ENCODE measurements at places on chromosomes 12 and 14.

DNA sequence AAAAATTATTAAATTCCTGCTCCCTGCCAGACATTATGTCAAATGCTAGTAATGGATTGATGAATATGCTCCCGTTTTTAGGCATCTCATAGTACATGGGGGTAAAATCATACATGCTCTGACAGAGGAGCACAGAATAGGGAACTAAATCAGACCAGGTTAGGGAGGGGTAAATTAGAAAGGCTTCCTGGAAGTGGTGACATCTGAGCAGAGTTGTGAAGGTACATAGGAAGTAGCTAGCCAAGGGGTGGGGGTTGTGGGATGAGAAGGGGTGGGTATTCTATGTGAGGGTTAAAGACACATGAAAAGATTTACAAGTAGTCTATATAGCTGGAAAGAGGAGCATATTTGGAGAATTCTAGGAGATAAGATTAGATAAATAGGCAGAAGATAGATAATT lies 171.7 kb upstream of the FBXO33 start:
- no peak for DNase-seq

GRCh38 chr12:50505675-50506530 lies 1.1 kb downstream of the DIP2B start:
- no peak for DNase-seq

- DNase-seq, result peak; percentile 62
These were observed 80.5 kb downstream of the TMEM260 start for GRCh38 chr14:56659964-56660551.

- peak; percentile 36 for DNase-seq
These were observed 136.0 kb downstream of the MSRB3 start for GRCh38 chr12:65414526-65414925.

DNA sequence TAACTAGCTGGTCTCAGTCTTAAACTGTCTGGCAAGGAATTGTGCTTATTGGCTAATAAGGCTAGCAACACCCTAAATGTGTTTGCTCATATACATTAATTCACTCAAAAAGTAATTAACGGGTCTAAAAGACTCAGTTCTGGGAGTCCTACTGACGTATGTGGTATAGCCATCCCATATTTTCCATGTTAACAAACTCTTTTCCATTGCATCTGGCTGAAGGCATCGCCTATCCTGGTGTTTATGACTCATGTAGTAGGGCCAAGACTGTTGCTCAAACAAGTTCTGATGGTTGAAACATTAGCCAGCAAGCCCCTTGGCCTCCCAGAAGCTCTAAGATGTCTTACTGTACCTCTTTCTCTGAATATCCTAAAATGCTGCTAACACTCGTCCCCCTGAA lies 98.5 kb downstream of the PHLDA1 start:
- DNase-seq, result peak; percentile 96

DNA sequence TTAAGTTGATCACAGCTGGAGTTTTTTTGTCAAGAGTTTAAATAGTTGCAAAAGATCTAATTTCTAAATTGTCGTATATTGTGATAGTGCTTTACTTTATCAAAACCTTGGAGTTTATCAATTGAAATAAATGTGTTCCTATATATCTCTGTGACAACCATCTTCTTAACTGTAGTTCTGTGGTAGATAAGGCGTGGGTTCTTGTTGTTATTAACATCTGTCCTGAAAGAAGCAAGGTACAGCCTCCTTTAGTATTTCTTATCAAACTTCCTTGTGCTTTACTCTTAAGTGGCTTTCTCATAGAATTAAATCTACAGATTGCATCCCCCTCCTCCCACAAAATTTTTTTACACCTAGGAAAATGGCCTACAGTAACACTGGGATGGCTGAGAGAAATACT lies 7.3 kb downstream of the SCYL2 start:
- no peak for DNase-seq

DNA sequence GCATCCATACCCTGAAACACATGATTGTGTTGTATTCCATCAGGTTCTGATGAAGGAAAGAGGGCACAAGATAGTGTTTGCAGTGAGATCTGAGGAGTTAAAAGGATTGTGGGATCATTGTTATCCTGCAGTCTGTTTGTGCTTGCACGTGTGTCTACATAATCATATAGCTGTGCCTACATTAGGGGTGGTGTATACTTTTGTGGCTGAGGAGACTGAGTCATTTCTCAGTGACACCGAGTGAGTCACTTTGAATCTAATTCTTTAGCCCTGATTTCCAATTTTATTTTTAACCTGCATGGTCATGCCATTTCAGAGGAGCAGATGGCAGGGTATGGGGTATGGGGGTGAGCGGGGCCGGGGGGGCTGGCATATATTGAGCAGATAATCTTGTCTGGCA lies 133.2 kb downstream of the ANO4 start:
- DNase-seq, result peak; percentile 88

GRCh38 chr14:104537613-104537988 lies 42.0 kb upstream of the C14orf180 start:
- no peak for DNase-seq

GRCh38 chr14:95652690-95653089 lies 33.5 kb upstream of the TCL1B start:
- no peak for DNase-seq

DNA sequence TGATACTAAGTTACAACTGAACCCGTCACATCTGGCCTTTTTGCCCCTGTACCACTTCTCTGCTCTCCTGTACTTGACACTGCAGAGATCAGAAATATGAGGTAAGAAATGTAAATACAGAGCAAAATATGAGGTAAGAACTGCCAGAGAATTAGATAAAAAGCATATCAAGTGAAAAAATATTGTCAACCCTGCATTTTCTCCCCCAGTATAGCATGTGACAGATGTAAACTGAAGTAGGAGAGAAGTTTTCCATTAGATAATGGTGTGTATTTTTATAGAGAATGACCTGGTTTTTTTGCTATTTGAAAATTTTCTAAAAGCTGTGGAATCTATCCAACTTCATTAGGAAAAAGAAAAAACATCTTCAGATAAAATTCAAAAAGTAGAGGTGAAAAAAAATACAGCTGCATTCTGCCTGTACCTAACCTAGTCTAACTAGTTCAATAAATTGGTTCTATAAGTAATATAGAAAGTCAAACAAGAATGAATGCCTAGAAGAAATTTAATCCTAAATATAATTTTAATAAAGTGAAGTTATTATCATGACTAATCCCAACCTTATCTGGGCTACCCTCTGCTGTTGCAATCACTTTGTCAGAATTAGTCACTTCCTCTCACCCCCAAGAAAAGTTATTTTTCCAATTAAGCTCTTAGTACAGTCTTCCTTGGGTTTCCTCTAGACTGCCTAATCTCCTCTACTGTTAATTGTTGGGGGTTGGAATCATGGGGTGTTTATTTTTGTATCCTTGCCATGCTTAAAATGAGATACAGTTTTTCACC lies 210.0 kb downstream of the RASSF9 start:
- DNase-seq, result peak; percentile 88

- DNase-seq, result no peak
These were observed 157.6 kb downstream of the FOXA1 start for GRCh38 chr14:37437490-37437889.

- no peak for DNase-seq
These were observed 157.1 kb upstream of the NEDD1 start for GRCh38 chr12:96749999-96750398.

DNA sequence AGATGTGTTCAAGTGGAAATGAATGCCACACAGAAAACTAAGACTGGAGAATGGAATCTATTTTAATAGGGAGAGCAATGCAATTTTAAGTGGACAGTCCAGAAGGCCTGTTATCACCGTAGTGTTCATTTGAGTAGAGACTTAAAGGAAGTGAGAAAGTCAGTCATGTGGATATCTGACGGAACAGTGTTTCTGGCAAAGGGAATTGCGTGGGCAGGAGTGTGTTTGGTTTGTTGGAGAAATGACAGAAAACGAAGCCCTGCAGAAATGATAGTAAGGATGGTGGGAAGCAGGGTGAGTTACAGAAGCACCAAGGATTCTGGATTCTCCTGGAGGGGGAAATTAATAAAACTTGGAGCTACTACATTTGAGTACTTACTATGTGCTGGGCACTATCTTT lies 776.6 kb downstream of the MED13L start:
- peak; percentile 15 for DNase-seq

GRCh38 chr14:39731912-39732311 lies 299.7 kb upstream of the FBXO33 start:
- DNase-seq, result no peak

GRCh38 chr12:70403826-70404225 lies 37.7 kb downstream of the KCNMB4 start:
- no peak for DNase-seq

DNA sequence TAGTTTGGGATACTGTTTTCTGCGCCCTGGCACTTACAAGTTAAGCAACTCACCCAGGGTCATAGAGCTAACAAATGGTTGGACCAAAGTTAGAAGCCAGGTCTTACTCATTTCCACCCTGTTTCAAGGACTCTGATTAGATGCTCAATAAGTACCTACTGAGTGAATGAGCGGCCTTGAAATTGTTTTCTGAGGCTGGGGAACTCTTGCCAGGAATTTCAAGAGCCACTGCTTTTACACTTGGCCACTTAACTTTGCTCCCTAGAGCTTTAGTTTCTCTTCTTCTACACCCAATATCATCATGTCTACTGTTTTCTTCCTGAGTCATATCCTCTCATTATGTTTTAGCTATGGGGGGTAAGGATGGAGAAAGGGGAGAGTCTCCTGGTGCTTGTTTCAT lies 431.6 kb downstream of the ZFP36L1 start:
- DNase-seq, result peak; percentile 43

DNA sequence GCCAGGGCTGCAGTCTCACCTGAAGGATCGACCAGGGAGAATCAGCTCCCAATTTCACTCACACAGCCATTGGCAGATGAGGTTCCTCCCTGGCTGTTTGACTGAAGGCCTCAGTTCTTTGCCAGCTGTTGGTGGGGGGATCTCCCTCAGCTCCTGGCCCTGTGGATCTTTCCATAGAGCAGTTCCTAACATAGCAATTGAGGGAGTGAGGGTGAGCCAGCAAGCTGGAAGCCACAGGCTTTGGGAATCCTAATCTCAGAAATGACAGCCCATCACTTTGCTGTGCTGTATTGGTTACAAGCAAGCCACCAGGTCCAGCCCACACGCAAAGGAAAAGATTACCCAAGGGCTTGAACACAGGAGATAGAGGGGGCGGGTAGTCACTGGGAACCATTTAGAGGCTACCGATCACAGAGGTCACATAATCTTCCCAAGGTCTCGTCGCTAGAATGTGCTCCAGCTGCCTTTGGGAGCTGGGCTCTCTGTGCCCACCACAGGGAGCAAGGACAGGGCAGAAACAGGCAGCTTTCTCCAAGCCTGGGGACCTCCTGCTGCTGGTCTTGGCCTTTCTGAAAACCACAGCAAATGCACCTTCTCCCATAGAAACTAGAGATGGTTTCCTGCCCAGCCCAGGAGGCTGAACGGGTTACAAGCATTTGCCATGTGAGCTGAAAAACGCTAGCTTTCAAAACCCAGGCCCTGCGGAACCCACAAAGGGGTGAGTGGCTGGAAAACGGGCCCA lies 4.6 kb upstream of the OTUB2 start:
- no peak for DNase-seq

DNA sequence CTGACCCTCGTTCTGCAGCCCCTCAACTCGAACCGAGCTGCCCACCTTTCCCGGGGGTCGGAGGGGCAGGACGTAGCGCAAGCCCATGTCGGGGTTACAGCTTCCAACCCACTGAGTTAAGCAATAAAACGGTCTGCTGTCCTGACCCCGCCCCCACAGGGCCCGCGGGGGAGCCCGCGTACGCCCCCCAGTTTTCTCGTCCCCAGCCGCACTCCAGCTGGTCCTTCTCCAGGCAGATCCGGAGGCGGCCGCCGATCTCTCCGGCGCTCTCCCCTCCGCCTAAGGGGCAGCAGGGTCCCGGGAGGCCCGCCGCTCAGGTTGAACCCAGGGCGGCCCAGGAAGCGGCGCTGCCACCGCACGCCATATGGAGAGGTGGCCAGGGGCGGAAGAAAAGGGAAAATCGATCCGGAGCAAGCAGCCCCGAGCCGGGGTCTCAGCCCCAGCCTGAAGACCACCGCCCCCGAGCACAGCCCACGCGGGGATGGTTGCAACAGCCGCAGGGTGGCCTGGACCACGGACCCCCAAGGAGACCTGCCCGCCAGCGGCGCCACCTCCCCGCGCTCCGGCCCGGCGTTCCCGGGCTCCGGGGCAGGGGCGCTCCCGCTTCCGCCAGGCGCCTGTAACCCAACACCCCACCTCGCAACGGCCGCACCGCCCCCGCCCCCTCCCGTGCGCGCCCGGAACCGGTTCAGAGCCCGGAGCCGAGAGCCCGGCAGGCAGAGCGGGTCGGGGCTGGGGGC lies 760 bp downstream of the ACTN1 start:
- peak; percentile 44 for DNase-seq

Measured in IMR-90 (cell line).